ENCODE measurements at places on chromosomes 16 and 17.

DNA sequence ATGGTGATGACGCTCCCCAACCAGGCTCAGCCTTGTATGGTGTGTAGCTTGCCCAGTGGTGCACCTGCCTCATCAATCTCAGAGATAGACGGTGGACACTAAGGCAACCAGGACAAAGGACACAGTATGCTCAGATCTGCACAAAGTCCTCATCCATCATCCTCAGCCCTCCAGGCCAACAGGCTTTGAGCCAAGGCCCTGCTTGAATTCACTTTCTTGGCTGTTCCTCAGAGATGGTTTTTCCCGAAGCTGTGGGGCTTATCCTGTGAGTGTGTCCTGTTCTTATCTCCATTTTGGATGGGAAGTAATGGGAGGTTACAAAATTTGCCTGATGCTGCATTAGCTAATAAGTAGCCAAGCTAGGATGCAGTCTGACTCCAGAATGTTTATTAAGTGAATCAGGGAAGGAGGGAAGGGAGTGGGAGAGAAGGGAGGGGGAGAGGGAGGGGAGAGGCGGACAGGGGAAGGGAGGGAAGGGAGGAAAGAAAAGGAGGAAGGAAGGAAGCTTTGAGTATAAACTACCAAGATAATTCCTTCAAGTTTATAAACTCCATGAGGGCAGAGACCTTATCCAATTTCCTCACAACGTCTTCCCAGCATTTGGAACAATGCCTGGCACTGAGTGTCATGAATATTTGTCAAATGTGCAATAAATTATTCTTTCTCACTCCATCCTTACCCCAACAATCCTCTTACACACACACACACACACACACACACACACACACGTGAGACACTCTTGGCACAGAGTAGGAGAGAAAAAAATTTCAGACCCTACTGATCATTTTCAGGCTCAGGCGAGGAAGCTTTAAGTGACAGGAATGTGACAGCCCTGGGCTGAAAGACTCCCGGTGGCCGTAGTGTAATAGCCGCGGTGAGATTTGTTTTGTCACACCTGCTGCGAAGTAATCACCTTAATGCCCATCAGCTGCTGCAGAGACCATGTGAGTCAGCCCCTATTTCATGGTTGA is 84.3 kb downstream of the BMERB1 start:
- no peak for DNase-seq

DNA sequence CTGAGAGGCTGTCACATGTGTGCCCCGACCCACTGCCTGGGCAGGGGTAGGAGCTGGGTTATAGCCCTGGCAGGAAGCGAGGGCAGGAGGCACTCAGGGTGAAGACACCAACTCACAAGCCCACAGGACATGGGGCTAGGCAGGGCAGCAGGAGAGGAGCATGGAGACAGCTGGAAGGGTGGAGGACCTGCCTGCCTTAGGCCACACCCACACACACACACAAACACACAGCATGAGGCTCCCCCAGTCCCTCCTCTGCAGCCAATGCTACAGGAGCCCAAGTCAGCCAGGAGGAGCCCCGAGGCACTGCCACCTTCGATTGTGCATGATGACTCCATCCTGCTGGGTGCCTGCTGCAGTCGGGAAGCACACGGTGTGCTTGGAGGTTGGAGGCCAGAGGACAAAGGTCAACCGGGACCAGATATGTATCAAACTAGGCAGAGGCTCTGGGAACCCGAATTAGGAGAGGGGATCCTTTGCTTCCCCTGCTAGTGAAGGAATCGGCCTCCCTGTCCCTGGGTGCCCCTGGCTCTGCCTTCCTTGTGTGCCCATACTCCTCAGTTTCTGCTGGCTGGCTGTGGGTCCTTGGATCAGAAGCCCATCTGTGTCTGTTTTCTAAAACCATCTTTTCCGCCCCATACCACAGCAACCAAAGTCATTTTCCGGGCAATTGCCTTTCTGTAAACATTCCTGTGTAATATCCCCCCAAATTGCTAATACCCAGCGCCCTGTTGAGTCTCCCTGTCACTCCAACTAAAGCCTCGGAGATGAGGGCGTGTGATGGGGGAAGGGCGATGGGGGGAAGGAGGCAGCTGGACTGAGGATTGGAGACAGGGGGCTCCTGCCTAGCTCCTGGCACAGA is 20.5 kb downstream of the SRCIN1 start:
- no peak for DNase-seq

DNA sequence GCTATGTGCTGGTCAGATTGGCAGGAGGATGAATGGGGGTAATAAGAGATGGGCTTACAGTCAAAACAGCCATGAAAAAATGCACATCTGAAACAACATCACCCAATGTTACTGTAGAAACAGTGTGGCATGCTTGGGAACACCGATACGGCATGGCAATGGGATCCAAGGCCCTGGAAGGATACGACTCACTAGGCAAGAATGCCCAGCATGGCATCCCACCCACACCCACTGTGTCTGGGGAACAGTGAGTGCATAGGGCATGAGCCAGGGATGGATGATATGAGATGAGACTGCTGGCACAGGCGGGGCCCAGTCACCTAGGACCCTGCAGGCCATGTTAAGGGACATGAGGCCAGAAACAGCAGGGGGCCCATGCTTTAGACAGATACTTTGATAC is 11.5 kb downstream of the TRIM25 start:
- no peak for DNase-seq

- no peak for DNase-seq
These were observed 133.7 kb downstream of the GSG1L start for GRCh38 chr16:27929818-27930217.

GRCh38 chr17:51299859-51300258 is 39.5 kb downstream of the UTP18 start:
- no peak for DNase-seq

- peak; percentile 9 for DNase-seq
These were observed 30.9 kb downstream of the FAM222B start for GRCh38 chr17:28811651-28812090.

GRCh38 chr16:55849536-55849935 is 16.6 kb upstream of the CES1 start:
- DNase-seq = no peak

- no peak for DNase-seq
These were observed 1.0 kb downstream of the KIFC3 start for GRCh38 chr16:57801098-57801808.

DNA sequence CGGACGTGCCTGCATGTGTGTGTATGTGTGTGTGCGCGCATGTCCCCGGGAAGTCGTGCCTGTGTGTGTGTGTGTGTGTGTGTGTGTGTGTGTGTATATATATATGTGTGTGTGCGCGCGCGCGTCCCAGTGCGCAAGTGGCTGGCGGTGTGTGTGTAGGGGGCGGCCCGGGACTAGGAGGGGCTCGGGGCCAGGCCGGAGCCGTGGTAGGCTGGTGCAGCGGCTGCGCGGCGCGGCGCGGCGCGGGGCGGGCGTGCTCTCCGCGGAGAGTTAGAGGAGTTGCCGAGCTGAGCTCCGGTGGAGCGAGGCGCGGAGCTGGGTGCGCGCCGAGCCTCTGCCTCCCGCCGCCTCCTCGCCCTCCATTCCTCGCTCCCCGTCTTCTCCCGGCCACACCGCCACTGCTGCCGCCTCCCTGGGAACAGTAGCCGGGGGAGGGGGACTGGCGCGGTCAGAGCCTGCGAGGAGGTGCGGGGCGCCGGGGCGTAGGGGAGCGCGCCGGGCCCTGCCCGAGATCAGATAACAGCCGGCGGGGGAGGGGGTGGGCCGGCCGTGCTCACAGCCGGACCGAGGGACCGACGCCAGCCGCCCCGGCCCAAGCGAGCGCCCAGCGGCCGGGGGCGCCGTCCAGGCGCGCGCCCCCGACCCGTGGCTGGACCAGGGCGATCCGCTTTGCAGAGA is at the start of gene KCNJ12:
KCNJ12 (plus strand) TSS at position 277 of the 678 bp plus-strand sequence. CDS start 38,986 bp downstream, outside the sequence.
- DNase-seq = no peak

DNA sequence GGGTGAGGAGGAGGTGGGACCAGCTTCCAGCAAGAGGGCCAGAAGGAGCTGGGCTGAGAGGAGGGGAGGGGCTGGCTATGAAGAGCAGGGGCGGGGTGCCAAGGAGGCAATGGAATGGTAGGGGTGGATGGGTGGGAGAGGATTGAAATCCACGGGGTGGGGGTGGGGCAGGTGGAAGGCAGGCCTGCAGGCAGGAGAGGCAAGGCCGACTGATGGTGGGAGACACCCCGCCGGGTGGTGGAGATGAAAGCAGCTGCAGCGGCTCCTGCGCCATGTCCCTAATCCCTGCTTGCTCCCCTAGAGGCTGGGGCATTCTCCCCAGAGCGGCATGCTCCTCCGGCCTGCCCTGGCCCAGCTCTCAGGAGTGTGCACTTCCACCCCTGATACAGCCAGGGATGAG is 27.8 kb upstream of the TAC4 start:
- DNase-seq = no peak

- DNase-seq = no peak
These were observed 1.3 kb downstream of the TMEM219 start for GRCh38 chr16:29963021-29963743.

DNA sequence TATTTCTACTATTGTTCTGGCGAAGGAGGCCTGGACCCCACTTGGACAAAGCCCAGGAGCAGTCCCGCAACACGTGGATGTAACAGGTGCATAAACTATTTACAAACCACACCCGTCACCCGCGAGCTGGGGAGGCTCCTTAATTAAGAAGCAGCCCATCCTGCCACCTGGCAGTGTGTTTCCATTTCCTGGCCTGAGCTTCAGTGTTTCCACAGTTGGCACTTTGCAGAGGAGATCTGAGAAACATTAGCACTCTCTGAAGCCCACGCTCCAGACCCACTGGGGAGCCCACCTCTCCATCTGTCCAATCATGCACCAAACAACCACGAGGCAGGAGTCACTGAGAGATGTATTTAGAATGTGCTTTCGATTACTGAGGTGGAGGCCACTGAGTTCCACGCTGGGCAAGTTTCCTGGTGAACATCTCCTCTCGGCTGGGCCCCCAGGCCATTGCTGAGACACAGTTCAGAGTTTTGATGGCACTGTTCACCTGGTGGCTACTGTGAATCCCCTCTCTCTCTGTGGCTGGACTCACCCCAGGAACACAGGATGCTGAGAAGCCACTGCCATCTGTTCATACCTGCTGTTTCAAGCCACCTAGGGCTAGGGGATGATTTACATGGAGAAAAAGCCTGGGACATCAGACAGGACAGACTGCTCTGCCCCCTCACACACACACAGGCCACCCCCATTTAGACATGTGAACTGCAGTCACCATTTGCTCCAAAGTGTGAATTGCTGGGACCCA is 129.1 kb downstream of the AIPL1 start:
- DNase-seq = no peak

- no peak for DNase-seq
These were observed 14.0 kb downstream of the SRCIN1 start for GRCh38 chr17:38591759-38592241.

- DNase-seq = no peak
These were observed 8.8 kb downstream of the TBX2 start for GRCh38 chr17:61408151-61409041.

- DNase-seq = peak; percentile 97
These were observed at the start of gene DCXR for GRCh38 chr17:82037092-82037888. Gene DCXR (minus strand): TSS chr17:82037697. CDS start chr17:82037682, 15 bp downstream.
